Activated CD4-positive, alpha-beta T cell treated with anti-CD3 and anti-CD28 coated beads, Interleukin-2, amount 10 ng/mL, durations not matched to agents 7 days and 5 days (primary cell): ENCODE measurements at places on chromosomes 5 and 9. TPM values are rescaled to one million over a fixed set of nuclear protein-coding genes. Genes with fewer than 3 reads are reported as not detected.

DNA sequence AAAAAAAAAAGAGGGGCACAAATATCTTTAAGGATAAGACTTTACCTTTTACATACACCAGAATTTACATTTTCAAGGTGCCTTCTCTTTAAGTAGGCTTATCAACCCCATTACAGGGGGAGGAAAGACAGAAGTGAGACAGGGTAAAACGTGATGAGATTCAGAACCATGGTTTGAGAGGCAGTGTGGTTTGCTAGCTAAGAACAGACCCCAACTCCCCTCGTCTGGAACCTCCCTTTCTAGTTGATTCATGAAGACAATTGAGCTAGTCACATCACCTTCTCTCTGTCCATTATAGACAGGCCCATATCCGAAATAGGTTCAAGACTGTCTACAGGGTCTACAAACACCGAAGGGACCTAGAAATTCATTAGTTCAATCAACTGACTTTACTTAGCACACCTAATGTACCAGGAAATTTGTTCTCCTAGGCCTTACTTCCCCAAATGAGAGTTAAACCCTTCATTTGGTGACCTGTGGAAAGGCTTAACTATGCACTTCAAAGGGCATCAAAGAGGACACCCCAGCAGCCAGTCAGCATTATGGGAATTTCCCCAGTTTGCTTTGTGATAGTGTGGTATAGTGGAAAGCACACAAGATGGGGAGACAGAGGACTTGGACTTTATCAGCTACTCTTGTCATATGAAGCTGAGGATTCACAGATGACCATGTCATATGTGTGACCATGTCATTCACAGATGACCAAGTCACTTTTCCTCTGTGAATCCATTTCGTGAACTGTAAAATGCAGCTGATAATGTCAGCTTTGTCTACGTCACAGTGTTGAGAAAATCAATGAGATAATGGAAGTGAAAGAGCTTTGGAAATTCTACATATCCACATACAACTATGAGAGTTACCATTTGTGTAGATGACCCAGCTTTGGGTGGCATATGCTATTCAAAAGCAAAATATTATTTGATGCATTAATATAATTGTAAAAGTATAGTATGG is 40.2 kb upstream of the CYFIP2 start:
- H3K27ac ChIP-seq, result peak overlapping the region; percentile 70
- H3K36me3 ChIP-seq, result peaks cover 79% of the 10 kb centered on the region
- no peak overlapping the region for H3K4me3 ChIP-seq
- H3K27me3 ChIP-seq, result no peaks in the 10 kb centered on the region
- DNase-seq, result no peak
- peaks cover 67% of the 10 kb centered on the region for H3K4me1 ChIP-seq

GRCh38 chr5:30279237-30279636 is 914.2 kb upstream of the CDH6 start:
- no peaks in the 10 kb centered on the region for H3K27me3 ChIP-seq
- H3K4me3 ChIP-seq, result no peak overlapping the region
- H3K27ac ChIP-seq, result no peak overlapping the region

GRCh38 chr5:18052569-18052968 is 418.3 kb downstream of the TAF11L14 start:
- H3K27me3 ChIP-seq, result no peaks in the 10 kb centered on the region
- no peaks in the 10 kb centered on the region for H3K4me1 ChIP-seq
- no peak overlapping the region for H3K4me3 ChIP-seq
- no peak for DNase-seq
- H3K27ac ChIP-seq, result no peak overlapping the region
- H3K36me3 ChIP-seq, result no peaks in the 10 kb centered on the region

GRCh38 chr5:123294544-123294943 is 128.7 kb downstream of the CEP120 start:
- H3K27ac ChIP-seq, result no peak overlapping the region
- DNase-seq, result no peak
- no peak overlapping the region for H3K4me3 ChIP-seq
- peaks cover 1% of the 10 kb centered on the region for H3K4me1 ChIP-seq

- no peak for DNase-seq
- no peaks in the 10 kb centered on the region for H3K36me3 ChIP-seq
- H3K4me1 ChIP-seq, result no peaks in the 10 kb centered on the region
- H3K27me3 ChIP-seq, result peaks cover 21% of the 10 kb centered on the region
- no peak overlapping the region for H3K4me3 ChIP-seq
- no peak overlapping the region for H3K27ac ChIP-seq
These were observed 73.0 kb downstream of the PAX5 start for GRCh38 chr9:36961051-36961450.

The SLC2A8 gene
- 4.6 TPM for total RNA-seq

The CDX1 gene
- not detected for total RNA-seq

The DOCK2 gene
- total RNA-seq, result 300 TPM

The F2R gene
- total RNA-seq, result 7.3 TPM

The DNAI1 gene
- not detected for total RNA-seq
